ENCODE measurements at places on chromosomes 2 and 18.

DNA sequence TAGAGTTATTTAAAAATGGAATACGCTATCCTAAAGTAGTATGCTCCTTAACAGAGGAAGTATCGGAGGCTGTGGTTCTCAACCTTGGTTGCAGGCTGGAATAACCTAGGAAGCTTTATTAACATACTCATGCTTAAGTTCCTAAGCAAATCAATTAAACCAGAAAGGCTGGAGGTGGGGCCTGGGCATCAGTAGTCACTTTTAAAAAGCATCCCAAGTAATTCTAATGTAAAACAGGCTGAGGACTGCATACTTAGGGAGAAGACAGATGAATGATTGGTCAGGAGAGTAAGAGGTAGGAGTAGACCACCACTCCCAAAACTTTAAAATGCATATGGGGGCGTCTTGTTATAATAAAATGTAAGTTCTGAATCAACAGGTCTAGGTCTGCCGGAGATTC, 15.3 kb downstream of the ACAA2 start:
- DNase-seq = no peak

DNA sequence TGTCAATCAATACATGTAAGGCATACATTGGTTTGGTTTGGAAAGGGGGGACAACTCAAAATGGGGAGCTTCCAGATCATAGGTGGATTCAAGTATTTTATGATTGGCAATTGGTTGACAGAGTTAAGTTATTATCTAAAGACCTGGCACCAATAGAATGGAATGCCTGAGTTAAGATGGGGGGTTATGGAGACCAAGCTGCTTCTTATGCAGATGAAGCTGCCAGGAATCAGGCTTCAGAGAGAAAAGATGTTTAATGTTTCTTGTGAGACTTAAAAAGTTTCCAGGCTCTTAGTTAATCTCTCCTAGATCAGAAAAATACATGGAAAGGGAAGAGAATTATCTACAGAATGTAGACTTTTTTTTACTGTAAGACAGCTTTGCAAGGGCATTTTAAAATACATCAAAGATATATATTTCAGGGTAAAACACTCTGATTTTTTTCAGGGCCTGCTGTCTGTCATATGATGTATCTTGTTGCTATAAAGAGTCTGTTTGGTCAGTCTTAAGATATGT, 1343.2 kb upstream of the LRRTM1 start:
- DNase-seq = no peak

DNA sequence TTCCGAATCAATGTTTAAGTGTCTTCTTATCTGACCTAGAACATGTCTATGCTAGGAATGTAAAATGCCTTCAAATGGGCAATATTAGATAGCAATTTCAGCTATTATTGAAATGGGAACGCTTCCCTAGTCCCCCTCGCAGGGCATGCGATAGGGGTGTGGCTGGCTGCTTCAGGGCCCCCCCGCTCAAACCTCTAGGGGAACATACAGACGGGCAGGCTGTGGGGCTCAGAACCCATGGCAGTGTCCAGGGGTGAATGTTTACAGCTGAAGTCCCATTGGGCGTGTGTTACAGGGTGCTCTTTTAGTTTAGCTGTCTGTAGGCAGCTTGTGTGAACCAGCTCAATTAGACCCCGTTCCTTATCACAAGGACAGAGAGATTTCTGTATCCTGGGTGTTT, 315.9 kb downstream of the DSEL start:
- no peak for DNase-seq

GRCh38 chr18:75023473-75023872, 185.5 kb downstream of the PTGR3 start:
- DNase-seq = no peak

- no peak for DNase-seq
Measured at GRCh38 chr2:126811101-126811500, 87.6 kb upstream of the TEX51 start.

- DNase-seq = no peak
Measured at GRCh38 chr2:8303322-8303832, 378.5 kb upstream of the ID2 start.

DNA sequence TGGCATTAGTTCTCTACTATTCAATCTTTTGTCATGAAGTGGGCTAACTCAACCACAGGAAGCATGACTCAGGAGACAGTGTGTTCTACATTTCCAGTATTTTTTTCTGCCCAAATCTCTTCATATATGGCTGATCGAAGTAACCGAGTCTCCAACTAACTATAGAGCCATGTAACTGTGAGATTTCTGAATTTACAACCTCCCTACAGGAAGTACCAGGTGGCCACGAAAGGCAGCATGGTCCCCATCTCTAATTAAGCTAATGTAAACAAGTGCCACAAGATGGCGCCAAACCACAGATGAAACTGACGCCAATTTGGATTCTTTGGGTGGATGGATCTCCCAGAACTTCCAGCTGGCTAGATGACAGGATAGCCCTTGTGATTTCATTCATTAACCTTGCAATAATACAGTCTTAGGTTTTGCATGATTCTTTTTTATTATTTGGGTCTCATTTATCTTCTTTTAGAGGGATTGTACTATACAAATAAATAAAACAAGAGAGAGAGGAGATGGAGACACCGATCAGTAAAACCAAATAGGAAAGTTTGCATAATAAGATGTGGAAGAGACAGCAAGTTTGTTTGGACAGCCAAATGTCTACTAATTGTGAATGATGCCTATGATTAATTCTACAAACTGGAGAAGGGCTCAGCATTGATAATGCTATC, 18.3 kb upstream of the ARHGAP15 start:
- DNase-seq = peak; percentile 72

DNA sequence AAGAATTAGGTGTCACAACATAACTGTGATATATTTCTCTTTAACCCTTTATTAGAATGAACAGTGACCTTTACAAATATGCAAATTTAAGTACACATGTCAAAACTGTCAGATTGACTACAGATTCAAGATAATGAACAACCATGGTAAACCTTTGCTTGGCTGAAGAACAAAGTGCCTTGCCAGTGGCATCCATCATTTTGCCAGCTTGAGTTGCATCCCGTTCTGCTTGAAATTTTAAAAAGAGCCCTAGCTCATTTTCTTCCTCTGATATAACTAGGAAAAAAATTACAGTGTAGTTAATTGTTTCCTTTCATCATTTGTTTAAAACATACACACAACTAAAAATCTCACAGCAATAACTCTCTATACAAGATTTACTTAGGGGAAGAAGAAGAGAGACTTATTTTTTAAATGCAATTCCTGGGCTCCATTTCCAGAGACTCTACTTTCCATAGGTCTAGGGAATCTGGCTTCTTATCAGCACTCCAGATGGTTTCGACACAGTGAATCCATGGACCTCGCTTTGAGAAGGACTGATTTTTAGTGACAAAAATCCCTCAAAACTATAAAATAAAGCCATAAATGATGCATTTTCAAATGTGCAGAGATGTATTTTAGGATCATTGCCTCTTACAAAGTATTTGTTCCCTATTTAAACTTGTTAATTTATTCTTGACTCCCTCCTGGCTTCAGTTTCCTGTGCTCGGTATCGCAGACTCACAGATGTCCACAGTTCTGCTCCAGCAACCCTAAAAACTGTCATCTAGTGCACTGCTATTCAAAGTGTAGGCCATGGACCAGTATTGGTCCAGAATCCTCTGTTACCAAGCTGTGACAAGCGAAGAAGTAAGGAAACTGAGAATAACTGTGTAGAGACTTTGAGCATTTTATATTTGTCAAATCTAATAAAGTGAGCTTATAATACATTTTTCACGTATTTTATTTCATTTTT, 50.1 kb downstream of the ICA1L start:
- DNase-seq = no peak

DNA sequence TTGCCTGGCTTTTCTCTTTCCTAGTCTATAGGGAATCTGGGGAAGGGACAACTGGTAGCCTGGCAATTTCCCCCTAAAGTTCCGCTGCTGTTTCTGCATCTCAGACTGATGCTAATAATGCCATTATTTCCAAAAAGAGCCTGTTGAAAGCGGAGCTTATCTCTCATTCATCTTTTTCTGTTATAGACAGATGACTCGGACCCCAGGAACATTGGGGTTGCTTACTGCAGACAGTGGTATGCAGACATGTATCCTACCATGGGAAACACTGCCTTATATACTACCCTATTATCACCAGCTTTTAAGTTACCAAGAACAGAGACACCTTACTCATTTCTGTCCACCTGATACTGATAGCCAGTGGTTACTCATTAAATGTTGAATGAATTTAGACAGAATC, 15.3 kb downstream of the ETAA1 start:
- no peak for DNase-seq

GRCh38 chr2:11562476-11562875, 28.6 kb downstream of the GREB1 start:
- no peak for DNase-seq

- no peak for DNase-seq
Measured at GRCh38 chr2:111534910-111535352, 349.1 kb downstream of the ANAPC1 start.

- DNase-seq = no peak
Measured at GRCh38 chr18:44725300-44726058, 44.8 kb downstream of the SETBP1 start.

GRCh38 chr2:122079844-122080243, 324.4 kb downstream of the TSN start:
- no peak for DNase-seq

- no peak for DNase-seq
Measured at GRCh38 chr2:184602734-184603133, 4.4 kb downstream of the ZNF804A start.

DNA sequence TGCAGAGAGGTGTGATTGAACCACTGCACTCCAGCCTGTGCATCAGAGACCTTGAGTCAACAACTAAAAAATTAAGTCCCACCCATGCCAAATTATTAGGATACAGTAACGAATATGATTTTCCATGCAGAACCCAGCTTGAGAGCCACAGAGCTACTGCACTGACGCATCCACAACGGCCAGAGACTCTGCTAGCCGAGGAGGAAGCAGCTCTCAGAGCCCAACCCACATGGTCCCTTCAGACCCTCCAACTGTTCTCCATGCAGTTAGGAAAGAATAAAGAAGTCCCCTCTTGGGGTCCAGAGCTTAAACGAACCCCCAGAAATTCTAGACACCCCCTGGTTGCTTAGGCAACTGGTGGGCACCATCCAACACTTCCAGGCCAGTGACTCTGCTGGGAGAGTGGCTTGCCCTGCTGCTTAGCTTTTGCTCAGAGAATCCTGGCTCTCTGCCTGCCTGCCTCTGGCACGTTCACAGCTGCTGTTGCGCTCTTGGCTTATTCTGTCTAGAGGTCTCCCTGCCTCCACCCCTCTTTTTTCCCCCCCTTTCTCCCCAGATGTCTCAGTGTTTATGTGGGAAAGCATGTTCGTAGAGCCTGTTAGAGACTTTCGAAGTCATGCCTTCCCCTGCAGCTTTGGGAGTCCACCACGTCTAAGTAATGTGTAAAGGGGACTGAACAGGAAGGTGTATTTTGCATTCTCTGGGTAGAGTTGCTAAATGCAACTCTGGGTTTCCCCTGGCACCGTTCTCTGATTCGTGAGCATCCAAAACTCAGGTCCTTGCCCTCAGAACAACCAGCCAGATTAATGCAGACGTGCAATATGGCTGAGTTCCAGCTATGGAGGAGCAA, 26.0 kb upstream of the SP3 start:
- peak; percentile 8 for DNase-seq

GRCh38 chr2:172976116-172976515, 99.5 kb upstream of the MAP3K20 start:
- no peak for DNase-seq

- no peak for DNase-seq
Measured at GRCh38 chr18:9474108-9474982, 968 bp upstream of the RALBP1 start.

DNA sequence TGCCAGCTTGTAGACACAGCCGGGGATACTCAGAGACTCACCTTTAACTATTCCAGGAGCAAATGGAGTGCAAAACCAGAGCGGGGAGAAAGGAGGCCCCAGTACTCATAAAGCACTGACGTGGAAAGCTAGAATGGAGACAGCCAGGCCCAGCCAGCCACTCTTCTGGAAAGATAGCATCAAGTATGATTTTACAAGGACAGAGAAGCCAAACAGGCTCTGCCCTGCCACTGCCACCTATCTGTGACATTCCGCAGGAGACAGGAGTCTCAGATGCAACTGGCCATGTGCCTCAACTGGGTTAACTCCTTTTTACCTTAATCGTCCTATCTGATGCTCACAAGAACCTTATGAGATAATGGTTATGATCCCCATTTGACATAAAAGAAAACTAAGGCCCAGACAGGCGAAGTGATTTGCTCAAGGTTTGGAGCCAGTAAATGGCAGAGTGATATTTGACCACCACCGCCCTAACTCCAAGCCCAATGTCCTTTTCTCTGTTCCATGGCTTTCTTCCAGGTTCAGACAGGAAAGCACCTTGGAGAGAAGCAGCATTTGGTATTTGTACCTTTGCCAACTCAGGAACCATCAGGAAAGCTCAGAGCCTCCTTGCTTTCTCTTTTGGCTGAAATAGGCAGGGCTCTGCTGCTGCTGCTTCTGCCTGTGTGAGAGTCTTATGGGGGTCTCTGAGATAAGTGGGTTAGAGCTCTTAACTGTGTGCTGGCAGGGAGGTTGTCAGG, 15.6 kb downstream of the KIF3C start:
- no peak for DNase-seq

DNA sequence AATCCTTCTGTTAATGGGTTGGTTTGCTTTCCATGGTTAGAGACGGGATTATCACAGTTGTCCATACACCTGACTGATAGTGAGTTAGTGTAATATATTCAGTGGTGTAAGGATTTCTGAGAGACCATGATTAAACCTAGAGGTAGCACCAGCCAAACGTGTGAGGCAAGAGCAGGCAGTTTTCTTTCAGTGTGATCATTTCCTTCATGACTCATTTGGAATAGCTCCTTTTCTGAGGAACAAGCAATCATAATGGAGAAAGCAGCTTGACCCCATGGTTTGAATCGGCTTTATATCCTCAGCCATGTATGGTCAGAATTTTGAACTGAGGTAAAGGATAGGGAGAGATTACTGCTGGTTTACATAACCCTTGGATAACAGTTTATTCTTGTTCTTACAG, 2.9 kb downstream of the MXD1 start:
- no peak for DNase-seq

DNA sequence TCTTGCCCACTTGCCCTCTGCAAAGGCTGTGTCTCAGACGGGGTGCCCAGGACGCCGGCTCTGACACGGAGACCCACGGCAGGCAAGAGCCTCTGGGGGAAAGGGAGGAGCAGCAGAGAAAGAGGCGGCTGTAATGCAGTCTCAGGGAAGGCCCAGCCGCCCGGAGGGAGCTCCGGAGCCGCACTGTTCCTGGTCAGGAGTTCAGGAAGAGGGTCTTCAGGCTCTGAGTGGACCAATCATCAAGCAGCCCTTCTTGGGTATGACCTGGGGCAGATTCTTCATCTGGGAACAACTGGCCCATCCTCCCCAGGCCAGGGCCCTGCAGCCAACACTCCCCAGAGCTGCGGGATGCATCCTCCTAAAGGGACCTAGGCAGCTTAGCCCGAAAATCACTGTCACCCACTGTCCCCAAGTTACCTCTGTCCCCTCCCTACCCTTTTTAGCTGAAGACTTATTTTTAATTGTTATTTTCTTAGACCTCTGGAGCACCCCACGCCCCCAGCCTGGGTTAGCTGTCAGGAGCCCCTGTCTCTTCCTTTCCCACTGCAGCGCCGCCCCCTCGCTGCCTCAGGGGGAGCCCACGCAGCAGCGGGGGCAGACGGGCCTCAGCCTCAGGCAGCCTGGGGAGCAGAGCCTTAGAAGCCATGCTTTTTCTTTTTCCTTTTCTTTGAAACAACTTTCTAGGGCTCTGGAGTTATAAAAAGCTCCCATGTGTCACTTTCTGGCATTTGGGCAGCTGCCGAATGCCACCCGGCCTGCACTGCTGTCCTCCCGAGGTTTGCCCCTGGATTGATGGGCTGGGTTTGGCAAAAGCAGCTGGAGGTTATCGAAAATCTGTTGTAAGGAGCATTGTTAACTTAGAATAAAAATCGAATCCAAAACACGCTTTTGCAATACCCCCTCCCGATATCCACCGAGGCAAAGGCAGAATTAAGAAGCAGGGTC, 644 bp upstream of the NEU2 start:
- DNase-seq = no peak

GRCh38 chr2:85736456-85737355, 17.1 kb upstream of the ATOH8 start:
- DNase-seq = no peak
